ENCODE measurements at places on chromosomes 16 and 17. TPM values are rescaled to one million over a fixed set of nuclear protein-coding genes. Genes with fewer than 3 reads are reported as not detected.

GRCh38 chr17:37045351-37045922 lies 96.7 kb downstream of the AATF start:
- no peak for DNase-seq

HES7 gene
- not detected for total RNA-seq

TEFM gene
- 8.7 TPM for total RNA-seq

DNA sequence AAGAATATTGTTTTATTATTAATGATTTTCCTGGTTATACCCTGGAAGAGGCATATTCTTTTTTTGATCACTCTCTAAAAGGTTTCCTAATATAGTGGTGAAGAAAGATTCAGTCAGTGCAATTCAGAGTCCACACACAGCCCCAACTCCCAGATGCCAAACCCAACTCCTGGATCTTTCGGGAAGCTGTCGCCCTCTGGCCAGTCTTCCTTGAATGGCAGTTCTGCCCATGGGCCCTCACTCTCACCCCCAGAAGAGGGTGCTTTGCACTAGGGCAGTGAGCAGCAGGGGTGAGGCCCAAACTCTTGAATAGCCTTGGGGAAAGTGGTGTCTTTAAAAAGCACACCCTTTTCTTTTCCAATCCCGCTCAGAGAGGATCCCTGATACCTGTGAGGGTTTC lies 11.0 kb downstream of the KRT32 start:
- DNase-seq: no peak

Measured in psoas muscle (tissue), 8 donors.